ENCODE measurements at places on chromosomes 3 and 15.

GRCh38 chr3:125351814-125352456 is 23.2 kb downstream of the ZNF148 start:
- DNase-seq, result peak; percentile 81

GRCh38 chr3:163577271-163577670 is 1501.0 kb downstream of the SI start:
- DNase-seq, result no peak

DNA sequence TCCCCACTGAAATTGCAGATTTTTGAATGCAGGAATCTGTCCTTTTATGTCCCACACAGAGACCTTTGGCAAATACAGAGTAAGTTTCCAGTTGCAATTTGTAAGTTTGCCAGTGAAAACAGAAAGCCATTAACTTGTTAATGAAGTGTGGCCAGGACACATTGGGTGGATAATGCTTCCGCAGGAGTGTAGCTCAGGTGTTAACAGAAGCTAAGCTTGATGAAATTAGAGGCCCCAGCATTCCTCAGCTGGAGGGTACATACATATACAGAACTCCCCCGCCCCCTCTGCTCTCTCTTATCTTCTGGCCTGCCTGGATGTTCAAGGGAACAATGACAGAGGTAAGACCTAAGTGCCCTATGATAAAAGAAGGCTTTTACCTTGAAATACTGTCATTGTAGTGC is 8.1 kb upstream of the LRRC2 start:
- DNase-seq, result no peak

DNA sequence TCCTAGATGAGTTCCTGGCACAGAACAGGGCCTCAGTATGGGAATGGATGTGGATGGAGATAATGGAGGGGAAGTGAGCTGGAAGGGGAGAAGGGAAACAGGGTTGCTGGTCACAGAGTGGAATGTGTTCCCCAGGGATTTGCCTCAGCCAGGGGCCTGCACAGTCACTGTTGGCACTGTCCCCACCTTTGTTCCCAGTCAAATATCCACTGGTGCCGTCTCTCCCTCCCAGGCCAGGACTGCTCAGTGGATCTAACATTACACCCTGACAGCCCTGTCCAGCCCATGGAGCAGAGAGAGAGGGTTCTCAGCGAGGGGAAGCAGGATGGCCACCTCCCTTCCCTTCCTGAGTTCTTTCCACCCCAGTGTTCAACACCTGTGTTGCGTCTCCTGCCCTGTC is 1.5 kb upstream of the PPP1R2 start:
- no peak for DNase-seq

DNA sequence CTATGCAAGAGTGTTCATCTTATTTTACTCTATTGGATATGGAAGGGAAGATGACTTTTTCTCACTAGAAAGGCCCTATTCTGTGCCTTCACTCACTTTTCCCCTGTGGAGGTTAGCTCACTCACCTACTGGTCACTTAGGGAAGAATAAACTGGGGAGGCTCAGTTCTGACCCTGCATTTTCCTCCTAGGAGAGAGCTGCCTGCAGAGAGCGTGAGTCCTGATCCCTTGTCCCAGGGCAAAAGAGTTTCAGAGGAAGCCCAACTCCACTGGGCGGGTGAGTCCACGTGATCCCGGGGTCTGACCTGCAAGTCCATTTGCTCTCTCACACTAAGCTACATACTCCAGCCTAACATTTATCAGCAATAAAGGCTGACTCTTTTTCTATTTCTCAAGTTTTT is 8.4 kb downstream of the MORC1 start:
- no peak for DNase-seq

GRCh38 chr3:42511201-42511600 is 8.8 kb downstream of the VIPR1 start:
- no peak for DNase-seq

All from fibroblast of upper back skin (primary cell).